ENCODE measurements at places on chromosomes 1 and 21.

- DNase-seq: no peak
These were observed 21.7 kb upstream of the PIGC start for GRCh38 chr1:172465617-172466016.

DNA sequence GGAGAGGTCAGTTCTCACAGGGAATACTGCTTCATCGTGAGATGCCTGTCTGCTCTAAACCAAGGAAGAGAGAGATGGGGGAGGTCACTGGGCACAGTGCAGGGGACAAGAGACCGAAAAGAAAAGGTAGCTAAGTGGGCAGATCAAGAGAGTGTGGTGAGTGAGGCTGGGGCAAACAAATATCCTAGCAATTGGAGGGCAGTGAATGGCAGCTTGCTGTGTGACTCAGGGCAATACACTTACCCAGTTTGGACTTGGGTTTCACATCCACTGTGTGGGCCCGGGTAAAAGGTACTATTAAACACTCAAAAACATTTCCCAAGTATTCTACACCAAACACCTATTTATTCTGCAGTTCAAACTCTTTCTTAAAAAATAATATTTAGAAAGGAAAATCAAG, 10.2 kb downstream of the PLXNA2 start:
- DNase-seq: no peak

- no peak for DNase-seq
These were observed 520 bp downstream of the TMEM201 start for GRCh38 chr1:9589144-9589718.

DNA sequence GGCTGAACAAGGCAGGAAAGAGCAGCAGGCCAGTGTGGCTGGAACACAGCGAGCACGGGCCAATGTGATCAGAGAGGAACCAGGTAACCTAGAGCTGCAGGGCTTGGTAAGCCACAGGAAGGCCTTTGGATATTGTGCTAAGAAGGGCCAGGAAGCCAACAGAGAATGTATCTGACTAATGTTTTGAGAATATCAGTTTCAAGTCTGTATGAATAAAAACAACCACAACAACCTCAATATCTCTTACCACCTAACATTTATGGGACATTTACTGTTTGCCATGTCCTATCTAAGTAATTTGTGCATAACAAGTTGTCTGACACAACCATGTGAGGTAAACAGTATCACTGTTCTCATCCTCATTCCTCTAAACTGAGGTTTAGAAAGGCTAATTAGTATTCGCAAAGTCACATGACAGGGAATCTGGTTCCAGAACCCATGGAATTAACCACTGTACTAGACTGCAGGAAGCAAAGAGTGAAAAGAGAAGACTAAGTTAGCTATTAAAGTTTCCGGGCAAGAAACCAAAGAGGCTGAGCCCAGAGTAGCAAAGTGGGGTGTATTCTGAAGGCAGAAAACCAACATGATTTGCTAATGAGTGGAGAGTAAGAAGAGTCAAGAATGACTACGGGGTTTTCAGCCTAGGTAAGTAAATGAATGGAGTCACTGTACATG, 38.9 kb downstream of the SPRTN start:
- no peak for DNase-seq

DNA sequence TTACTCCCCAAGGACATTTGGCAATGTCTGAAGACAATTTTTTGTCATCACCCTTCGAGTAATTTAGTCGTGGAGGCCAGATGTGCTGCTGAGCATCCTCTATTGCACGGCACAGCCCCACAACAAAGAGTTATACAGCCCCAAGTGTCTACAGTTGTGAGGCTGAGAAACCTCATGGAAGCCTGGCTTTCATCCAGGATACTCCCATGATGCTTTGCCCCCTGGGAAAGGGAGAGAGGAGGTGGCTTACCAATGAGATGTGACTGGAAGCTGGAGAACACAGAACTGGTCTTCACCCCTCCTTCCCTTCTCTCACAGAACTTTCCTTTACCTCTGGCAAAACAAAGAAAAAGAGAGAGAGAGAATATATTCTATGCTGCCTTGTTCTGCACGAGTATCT, 150.9 kb upstream of the VAMP3 start:
- DNase-seq: no peak

GRCh38 chr1:59718064-59718988, 96.4 kb upstream of the HOOK1 start:
- no peak for DNase-seq

DNA sequence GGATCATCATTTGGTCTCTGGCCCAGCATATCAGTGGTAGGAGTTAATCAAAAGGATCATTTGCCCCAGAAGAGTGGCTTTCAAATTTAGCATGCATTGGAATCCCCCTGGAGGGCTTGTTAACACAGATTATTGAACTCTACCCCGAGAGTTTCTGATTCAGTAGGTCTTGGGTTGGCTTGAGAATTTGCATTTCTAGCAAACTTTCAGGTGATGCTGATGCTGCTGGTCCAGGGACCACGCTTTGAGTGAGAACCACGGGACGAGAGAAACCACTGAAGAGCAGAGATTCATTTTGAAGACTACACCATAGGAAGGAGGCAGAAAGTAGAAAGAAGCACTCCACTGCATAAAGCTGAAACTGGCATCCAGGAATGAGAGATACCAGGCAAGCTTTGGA, 81.3 kb upstream of the DUSP10 start:
- DNase-seq: no peak

DNA sequence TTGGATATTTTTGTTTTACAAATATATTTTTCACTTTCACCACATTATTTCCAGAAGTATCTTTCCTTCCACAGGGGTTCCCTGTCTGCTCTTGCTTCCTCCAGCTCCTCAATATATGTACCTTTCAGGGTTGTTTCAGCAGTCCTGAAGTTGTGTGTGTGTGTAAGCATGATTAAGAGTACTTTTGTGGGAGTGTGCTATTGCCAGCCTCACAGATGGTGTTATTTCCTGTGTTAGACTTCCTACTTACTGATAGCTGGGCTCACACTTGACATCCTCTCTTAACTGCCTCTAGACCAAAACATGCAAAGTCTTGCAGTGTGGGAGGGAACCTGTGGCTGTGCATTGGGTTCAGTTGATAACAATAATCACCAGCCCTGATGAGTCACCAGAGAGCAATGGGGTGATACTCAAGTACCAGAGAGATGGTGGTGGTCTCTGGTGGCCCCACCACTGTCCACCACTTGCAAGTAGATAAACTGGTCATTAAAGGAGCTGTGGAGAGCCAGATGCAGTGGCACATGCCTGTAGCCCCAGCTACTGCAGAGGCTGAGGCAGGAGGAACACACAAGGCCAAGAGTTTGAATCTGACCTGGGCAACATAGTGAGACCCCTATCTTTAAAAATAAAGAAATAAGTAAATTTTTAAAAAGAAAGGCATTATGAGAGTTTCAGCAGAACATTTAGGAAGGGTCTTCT, 126.7 kb downstream of the NR5A2 start:
- DNase-seq: no peak

GRCh38 chr1:99281105-99281504, 16.8 kb downstream of the PLPPR4 start:
- DNase-seq: no peak

DNA sequence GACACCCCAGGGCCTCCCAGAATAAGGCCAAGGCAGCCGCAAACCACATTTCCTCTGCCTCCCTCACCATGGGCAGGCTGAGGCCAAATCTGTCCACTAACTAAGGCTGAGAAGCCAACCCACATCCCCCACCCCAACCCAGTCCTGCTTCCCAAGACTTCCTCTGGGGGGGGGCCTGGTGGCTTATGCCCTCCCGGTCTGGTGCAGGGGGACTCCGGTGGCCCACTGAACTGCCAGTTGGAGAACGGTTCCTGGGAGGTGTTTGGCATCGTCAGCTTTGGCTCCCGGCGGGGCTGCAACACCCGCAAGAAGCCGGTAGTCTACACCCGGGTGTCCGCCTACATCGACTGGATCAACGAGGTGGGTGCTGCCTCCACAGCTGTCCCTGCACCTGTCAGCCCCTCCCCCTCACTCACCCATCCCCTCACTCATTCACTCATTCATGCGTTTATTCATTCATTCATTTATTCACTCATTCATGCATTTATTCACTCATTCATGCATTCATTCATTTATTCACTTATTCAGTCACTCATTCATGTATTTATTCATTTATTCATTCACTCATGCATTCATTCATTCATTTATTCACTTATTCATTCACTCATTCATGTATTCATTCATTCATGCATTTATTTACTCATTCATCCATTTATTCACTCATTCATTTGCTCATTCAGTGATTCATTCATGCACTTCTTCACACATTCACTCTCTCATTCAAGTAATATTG, 7.3 kb downstream of the CTRC start:
- no peak for DNase-seq

DNA sequence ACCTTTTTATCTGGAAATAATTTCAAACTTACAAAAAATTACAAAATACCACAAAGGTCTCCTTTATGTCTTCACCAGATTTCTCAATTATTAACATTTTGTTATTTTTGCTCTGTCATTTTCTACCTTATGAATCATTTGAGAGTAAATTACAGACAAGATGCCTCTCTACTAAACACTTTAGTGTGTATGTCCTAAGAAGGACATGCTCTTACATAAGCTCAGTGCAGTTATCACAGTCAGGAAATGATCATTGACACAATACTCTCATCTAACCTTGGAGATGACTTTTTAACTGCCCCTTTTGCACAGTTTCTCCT, 378.9 kb upstream of the RUNX1 start:
- DNase-seq: no peak

- no peak for DNase-seq
These were observed 42.4 kb downstream of the FNBP1L start for GRCh38 chr1:93490357-93490756.

DNA sequence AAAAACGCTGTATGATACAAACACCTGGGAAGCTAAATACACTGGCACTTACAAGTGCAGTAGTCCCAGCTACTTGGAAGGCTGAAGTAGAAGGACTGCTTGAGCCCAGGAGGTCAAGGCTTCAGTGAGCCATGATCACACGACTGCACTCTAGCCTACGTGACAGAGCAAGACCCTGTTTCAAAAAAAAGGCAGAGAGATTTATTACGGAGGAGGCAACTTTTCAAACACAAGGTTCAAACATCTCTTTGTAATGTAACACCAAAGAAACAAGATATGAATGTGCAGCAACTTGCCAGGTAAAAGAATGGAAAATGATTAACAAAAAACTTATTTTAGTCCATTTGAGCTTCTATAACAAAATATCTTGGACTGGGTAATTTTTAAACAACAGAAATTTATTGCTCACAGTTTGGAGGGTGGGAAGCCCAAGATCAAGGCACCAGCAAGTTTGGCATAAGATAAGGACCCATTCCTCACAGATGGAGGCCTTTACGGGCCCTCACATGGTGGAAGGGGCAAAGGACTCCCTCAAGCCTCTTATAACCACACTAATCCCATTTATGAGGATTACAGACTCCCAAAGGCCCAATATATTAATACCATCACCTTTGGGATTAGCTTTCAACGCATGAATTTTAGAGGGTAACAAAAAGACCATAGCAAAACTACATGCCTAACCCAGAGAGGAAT, 73.3 kb downstream of the EVI5 start:
- no peak for DNase-seq

GRCh38 chr1:167922023-167922422, 8.1 kb upstream of the ADCY10 start:
- DNase-seq: no peak

GRCh38 chr1:38776466-38777065, 83.0 kb downstream of the RRAGC start:
- no peak for DNase-seq

DNA sequence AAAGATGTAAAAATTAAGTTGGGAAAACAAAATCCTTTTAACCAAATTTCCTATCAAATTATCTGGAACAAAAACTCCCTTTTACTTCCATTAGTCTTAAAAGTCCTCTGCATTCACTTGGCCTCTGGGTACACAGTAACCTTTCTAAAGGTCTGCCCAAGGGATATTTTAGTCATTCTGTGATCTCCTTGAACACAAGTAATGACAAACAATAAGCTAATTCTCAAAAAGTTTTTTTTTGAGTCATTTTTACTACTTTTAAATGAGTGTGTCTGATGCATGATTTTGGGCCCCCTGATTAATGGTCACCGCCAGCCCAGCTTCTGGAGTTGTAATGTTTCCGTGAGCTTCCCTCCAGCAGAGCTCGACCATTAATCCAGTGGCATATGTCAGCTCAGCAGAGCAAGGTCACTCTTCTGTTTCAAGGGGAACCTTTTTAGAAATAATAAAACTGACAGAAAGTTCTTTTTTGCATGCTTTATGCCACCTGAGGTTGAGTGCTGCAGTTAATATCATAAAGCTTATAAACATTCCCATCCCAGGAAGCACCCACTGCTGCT, 14.3 kb downstream of the SAMSN1 start:
- DNase-seq: no peak

- no peak for DNase-seq
These were observed 26.4 kb upstream of the EEIG2 start for GRCh38 chr1:108533351-108534083.
